Renal pelvis (tissue), 12 donors: ENCODE measurements at places on chromosomes 16 and 17. TPM values are rescaled to one million over a fixed set of nuclear protein-coding genes. Genes with fewer than 3 reads are reported as not detected.

CNEP1R1 gene
- polyA plus RNA-seq = 30.6 TPM

DHRS7C gene
- not detected for polyA plus RNA-seq

GRB2 gene
- 87.7 TPM for polyA plus RNA-seq

TNFSF13 gene
- 18.2 TPM for polyA plus RNA-seq

MEIOC gene
- polyA plus RNA-seq = 3.5 TPM

NT5C3B gene
- polyA plus RNA-seq = 91.4 TPM

ABCC1 gene
- polyA plus RNA-seq = 23.9 TPM

TNFRSF17 gene
- polyA plus RNA-seq = not detected

KCNJ18 gene
- polyA plus RNA-seq = not detected

C16orf86 gene
- 4.2 TPM for polyA plus RNA-seq

RRAD gene
- 2.4 TPM for polyA plus RNA-seq

ESRP2 gene
- 45.3 TPM for polyA plus RNA-seq

NACA2 gene
- 2.6 TPM for polyA plus RNA-seq

TM4SF5 gene
- polyA plus RNA-seq = 3.7 TPM

PLLP gene
- polyA plus RNA-seq = 24.7 TPM

NTN3 gene
- polyA plus RNA-seq = 2.4 TPM
